ENCODE measurements at places on chromosomes 13 and 19.

DNA sequence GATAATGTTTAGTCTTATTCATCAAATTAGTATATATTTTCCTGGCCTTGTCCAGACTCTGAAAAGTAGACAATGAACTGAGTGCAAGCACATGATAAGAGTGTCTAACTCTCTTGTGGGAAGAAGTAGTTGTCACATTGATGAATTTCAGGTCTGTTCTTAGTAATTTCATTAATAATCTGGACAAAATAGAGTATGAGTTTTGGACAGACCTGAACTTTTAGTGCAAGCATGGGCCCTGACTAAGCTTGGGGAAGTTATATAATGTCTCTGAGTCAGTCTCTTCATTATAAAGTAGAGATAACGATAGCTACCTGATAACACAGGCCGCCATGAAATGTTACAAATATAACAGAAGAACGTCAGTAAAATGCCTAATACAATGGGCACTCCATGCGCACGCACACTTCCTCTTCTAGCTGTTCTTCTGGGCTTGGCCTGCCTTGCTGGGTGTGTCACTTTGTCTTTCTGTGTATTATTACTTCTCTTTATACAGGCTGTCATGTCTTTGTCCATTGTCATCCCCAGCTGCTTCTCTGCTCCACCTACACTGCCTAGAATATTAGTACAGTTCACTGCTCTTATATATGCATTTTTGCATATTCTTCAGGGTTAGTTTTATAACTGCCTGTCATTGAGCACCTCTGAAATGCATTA, 129.1 kb upstream of the HTR2A start:
- no peak for DNase-seq

GRCh38 chr13:110341445-110342244, 34.6 kb downstream of the COL4A2 start:
- no peak for DNase-seq

DNA sequence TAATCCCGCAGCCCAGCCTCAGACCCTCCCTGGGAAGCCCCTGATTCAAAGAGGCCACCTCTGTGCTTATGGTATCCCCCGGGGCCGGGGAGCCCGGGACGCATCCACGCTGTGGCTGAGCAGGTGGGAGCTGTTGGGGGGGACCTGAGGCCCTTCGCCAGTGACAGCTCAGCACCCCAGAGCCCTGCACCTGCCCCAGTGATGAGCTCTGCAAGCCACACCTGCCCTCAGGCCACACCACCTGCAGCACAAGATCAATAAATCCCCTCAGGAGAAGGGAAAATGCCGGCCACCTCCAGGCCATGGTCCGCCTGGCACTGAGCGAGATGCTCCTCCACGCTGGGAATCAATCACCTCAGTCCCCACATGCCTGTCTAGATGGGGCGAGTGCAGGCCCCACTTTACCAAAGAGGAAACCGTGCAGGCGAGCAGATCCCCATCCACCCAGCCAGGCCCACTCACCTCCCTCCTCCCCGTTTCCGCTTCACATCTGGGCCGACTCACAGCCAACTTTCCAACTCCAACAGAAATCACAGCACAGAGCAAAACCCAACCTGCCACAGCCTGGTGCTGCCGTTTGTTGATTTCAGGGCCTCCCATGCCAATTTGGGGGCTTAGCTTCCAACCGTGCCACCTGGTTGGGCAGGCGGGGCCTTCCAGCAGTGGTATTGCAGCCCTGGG, 12.8 kb downstream of the MOB3A start:
- no peak for DNase-seq

- DNase-seq, result no peak
These were observed 183.5 kb upstream of the UBL3 start for GRCh38 chr13:30033681-30034457.

DNA sequence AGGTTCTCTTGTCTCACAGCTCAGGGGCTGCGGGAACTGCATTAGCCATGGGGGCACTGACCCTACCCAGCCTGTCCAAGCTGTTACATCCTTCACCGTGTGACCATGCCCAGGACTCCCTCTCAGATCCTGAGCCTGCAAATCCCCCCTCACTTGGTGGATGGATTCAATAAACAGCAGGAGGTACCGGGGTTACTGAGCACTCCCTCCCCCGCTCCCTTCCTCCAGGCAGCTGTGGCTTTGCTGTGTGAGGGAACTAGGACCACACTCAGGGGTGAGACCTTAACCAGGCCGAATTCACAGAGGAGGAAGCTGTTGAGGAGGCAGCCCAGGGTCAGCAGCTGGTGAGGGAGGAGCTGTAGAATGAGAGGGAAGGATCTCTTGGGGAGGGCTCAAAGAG, 27.0 kb upstream of the CEACAM1 start:
- DNase-seq, result no peak

- no peak for DNase-seq
These were observed 2847.6 kb upstream of the PCDH20 start for GRCh38 chr13:64263285-64263684.

GRCh38 chr13:37747071-37747612, 122.4 kb downstream of the TRPC4 start:
- no peak for DNase-seq

GRCh38 chr13:46053162-46054012, 841 bp upstream of the ZC3H13 start:
- no peak for DNase-seq

DNA sequence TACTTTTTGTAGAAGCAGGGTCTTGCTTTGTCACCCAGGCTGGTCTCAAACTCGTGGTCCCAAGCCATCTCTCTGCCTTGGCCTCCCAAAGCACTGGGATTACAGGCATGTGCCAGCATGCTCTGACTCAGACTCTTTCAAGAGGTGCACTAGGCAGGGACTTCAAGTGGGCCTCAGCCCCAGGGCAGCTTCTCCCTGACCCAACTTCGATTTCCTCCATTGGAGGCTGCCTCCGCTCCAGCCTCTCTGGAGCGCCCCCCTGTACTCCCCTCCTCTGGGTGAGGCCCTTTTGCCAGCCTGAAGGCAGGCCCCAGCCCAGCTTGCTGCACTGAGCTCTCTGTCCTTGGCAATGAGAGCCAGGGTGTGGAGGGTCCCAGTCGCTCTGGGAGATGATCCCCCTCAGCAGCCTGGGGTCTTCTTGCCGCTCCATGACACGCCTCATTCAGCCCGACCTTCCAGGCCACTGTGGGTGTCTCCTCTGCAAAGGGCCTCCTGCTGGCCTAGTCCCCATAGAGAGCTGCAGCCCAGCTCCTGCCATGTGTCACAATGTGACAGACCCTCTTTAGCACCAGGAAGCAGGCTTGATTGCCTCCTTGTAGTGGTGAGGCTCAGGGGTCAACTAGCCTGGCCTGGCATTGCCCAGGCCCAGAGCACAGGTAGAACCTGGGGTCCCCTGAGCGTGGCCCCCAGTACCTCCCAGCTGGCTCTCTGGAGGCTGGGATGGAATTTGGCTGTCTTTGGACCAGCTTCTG, 16.4 kb downstream of the CARM1 start:
- DNase-seq, result no peak

DNA sequence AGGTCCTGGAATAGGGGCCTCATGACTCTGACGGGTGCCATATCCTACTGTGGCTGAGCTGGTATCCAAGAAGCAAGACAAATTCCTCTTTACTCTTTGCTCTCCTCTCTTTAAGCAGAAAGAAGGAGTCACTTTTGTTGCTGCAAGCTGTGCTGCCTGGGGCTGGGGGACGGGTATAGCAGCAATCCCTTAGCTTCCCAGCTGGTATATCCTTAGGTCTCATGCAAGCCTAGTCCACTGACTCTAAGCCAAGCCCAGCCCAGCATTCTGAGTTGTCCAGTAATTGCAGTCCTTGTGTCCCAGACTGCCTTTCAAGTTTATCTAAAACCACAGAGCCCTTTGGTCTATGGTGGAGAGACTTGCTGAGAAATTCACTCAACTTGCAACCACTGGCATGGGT, 893.0 kb upstream of the PRR20A start:
- no peak for DNase-seq

DNA sequence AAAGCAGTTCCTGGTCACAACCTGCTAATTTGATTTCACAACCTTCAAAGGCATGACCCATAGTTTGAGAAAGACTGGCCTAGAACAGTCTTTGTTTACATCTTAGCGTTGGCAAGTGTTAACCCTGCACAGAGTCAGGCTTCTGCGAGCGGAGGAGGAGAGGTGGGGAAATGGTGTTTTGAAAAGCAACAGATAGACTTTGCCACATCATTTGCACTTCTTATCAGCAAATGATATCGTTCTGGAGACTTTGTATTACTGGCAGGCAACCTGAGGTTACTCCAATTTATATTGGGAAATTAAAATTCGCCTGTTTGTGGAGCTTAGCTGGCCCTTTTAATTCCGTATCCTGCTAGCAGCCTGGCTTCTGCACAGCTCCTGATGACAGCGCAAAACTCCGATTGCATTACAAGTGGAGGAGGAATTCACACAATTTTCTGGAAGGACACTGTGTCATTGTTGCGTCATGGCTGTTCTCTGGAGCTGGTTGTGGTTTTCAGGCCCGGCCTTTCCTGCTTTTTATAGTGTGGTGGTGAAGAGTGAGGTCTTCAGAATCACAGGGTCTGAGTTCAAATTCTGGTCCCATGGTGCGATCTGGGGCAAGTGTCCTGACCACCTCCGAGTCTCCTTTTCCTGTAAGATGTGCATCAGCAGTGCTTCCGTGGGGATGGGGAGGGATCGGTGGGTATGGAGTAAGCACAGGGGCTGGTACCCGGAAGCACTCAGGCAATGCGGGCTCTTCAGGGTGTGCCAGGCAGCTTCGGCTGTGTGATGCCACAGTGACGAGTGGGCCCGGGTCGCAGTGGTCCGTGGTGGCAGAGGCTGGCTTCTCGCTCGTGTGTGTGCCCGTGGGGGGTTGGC, 49.1 kb upstream of the EHD2 start:
- no peak for DNase-seq

DNA sequence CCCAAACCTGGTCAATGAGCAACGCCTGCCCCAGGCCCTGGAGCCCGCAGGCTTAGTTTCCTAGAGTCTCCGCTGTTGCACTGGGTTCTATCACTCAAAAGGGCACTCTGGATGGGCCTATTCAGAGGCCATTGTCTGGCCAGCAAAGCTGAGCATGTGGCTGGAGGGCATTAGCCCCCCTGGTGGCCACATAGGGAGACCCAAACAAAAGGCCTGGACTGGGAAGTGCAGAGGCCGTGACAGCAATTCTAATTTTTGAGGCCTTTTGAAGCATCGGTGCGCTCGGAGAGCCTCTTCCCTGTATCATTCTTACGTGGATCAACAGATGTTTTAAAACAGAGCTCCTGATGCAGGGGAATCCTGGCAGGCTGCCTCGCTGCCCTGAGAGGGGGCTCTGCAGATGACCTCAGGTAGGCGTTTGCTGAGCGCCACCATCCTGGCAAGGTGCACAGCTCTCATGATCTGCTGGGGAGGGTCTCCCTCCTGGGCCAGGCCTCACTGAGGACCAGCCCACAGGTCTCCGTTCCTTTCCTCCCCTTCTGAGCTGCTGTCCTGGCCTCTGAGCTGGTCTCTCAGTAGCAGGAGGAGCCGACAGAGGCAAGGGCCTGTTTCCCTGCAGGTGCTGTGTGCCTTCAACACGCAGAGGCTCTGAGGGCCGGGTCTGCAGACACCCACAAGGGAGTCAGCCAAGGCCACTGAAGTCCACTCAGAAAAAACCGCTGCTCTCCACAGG, 190.5 kb downstream of the URI1 start:
- DNase-seq, result no peak

GRCh38 chr13:73194310-73194709, 135.5 kb downstream of the KLF5 start:
- DNase-seq, result no peak

DNA sequence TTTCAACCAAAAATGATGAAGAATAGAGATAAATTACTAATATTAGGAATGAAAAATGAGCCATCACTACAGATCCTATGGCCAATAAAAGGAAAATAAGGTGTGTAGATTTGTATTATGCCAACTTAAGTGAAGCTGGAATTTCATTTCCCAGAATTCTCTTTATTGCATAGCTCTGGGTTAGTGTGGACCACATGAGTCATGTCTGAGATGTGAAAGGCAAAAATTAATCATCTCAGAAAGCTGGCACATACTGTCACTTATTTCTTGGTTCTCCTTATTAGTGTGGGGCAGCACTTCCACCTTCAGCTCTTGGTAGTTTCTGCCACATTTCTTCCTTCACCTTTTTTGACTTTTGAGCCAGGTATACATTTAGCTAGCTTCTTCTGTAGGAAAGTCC, 82.6 kb downstream of the KATNAL1 start:
- DNase-seq, result no peak

DNA sequence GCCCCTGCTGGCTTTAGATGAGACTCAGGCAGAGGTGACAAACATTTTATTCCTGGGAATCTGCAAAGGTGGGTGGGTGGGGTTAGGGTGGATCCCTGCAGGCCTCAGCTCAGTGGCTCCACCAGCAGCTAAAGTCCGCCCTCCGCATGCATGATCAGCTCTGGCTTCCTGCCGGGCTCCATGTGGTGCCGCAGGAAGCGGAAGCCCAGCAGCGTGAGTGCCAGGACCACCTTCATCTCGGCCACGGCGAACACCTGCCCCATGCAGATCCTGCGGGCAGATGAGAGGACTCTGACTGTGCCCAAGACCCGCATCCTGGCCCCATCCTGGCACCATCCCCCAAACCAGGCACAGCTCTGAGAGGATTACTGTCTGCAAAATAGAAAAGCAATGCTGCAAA, 26.3 kb downstream of the CYP4F2 start:
- DNase-seq, result no peak

Measured in D721Med (cell line).